ENCODE measurements at places on chromosomes 2 and 18. TPM values are rescaled to one million over a fixed set of nuclear protein-coding genes. Genes with fewer than 3 reads are reported as not detected.

Gene DCDC2C
- polyA plus RNA-seq, result not detected

Gene GAL3ST2
- not detected for polyA plus RNA-seq

Gene ARHGEF4
- 40.6 TPM for polyA plus RNA-seq

DNA sequence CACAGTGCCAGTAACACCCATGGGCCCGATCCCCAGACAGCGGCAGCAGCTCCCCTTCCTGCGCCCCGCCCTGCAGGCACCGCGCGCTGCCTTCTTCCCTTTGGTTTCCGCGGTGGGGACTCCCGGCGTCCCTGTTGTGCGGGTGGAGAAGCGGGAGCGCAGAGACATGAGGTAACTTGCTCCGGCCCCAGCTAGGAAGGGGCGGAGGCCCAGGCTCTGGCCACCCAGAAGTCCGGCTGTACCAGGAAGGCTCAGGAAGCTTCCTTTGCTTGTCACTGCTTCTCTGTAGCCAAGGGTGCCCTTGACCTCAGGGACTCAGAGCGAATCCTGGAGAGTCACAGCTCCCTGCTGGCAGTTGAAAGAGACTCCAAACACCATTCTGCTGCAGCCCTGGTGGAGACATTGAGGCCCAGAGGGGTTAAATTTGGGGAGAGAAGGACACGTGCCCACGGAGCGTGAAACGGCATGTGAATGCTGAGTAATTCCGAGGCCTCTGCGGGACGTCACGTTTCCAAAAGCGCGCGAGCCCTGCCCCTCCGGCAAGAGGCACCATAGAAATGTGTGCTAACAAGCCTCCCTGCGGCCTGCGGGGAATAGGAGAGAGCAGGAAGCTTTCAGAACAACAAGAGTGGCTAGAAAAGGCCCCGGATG, 6.7 kb upstream of the ADCY3 start:
- H3K36me3 ChIP-seq, result no peaks in the 10 kb centered on the region
- peak overlapping the region; percentile 16 for H3K27ac ChIP-seq
- H3K4me3 ChIP-seq, result no peak overlapping the region

DNA sequence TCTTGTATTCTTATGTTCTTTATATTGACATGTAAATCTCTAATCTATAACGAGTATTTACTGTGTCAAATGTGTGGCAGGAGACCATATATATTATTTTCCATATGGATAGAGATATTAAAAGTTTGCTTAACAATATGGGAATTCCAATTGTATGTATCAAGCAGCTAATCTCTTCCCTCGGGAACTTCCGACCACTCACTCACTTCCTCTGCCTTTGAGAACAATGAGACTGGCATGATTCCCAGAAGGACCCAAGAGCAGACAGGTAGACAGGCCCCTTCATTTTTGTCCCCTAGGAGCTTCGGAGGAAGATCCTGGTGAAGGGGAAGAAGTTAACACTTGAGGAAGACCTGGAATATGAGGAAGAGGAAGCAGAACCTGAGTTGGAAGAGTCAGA, 24.1 kb downstream of the PLCD4 start:
- DNase-seq, result no peak
- H3K4me1 ChIP-seq, result peaks cover 15% of the 10 kb centered on the region

GRCh38 chr18:13613099-13613498, 113.3 kb downstream of the FAM210A start:
- no peaks in the 10 kb centered on the region for H3K36me3 ChIP-seq
- no peak overlapping the region for H3K27ac ChIP-seq
- no peak overlapping the region for H3K4me3 ChIP-seq
- H3K27me3 ChIP-seq, result peaks cover 41% of the 10 kb centered on the region
- no peak for DNase-seq
- peaks cover 9% of the 10 kb centered on the region for H3K4me1 ChIP-seq
